ENCODE measurements at places on chromosomes 7 and 10.

DNA sequence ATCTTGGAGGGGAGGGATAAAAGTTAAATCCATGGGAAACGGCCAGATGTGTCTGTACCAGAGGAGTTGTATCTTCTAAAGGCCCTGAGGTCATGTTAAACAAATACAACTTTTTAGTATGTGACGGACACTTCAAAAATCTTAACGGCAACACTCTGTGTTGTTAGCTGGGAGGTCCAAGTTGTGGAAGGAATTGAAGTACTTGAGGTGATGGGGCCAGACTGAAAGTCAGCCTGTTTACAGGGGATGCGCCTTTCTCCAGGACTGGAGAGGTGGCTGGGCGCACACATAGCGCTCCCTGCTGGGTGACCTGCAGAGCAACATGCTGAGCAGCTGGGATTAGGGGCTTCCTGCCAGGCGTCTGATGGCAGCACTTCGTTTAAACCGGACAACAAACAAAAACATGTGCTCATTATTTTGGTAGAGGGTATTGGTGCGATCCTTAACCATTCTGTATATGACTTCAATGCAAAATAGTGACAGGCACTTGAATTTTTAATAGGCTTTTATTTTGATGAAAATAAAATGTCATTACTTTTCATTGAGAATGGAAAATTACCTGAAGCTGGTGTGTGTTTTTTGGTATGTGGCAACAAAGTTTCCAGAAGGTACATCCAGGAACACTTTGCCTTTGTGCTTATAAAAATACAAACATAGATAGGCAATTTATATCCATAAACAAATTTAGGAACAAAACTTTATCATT is 198.2 kb downstream of the MLLT10 start:
- peak; percentile 18 for DNase-seq

- peak; percentile 35 for DNase-seq
These were observed 46.2 kb downstream of the GPAM start for GRCh38 chr10:112137154-112137987.

DNA sequence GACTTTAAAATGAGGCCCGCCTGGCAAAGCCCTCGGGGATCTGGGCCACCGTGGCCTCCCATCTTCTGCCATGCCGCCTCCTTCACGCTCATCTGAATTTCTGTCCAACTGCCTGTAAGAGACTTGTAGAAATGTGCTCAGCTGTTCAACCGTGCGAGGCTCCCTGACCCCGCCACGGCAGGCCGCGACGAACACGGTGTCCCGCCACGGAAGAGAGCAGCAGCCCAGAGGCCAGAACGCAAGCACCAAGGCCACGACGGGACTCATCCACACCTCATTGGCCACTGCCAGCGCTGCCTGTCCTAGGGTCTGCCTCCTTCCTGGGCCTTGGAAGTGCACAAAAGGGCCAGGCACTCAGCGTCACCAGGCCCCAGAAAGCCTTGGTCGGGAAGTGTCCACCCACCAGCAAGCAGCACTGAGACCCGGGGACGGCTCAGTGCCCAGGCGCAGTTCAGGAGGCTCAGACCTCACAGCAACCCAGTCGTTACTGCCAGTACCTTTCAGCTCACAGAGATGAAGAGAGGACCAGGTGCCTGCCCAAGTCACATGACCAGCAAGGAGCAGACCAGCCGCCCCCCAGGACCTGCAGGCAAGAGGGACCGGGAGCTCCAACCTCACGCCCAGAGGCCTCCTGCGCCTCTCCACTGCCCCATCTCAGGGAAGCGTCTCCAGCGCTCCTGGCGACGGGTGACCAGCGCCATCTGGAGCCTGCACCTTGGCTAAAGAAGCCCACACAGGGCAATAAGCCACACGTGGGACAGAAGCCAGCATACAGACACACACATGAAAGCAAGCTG is 85.9 kb downstream of the MAD1L1 start:
- no peak for DNase-seq

DNA sequence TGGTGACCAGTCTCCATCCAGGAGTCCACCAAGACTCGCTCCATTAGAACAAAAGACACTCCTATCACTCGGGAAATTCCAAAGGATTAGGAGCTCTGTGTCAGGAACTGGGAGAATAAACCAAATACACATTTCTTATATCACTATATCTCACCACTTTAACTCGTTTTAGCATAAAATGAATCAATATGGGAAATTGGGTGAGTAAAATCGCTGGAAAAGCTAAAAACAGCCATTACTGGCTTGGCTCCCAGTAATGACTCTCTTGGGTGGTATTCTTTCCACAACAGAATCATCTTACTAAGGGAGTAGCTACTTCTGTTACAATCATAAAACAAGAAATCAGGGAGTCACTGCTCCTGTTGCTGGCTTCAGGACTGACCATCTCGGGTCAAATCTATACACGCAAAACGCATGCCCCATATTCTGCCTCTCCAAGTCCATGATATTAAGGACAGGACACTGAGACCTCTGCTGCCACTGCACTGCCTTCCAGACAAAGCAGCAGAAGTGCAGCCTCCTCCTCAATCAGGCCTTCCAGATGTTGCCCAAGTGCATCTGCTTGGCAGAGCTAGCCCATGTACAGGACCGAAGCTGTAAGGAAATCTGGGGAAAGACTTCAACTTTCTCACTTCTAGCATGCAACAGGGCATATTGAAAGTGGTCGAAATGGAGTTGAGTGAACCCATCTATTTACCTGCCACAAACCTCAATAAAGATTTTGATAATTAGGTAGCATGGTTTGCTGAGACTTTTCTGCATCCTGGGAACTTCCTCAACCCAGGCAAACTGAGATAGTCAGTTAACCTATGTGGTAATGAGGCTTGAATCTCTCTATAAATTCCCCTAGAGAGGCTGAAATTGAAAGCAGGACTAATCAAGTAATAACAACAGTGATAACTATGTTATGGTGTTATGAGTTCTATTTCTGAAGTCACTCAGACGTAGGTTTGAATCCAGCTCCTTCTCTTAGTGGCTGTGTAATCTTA is 14.4 kb upstream of the PANK1 start:
- DNase-seq, result no peak

GRCh38 chr10:99927721-99928280 is 81.9 kb downstream of the DNMBP start:
- no peak for DNase-seq

DNA sequence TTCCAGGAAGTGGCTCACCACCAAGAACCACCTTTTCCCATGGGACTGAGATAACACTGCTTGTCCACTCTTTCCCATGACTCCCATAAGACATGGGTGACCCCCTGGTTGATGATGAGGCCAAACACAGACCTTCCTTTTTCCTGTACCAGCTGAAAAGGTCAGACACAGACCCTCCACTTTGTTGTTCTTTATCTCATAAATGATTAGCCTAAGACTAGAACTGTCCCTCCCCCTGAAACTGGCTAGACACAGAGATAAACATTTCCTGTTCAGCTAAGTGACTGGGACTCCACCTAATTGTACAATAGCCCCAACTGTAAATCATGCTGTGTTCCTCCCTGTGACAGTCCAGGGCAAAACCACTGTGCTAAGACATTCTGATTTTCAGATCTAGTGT is 8.2 kb upstream of the NRG3 start:
- no peak for DNase-seq

GRCh38 chr7:141700848-141701371 is 1.1 kb downstream of the DENND11 start:
- DNase-seq, result no peak

- no peak for DNase-seq
These were observed 23.5 kb upstream of the PDE1C start for GRCh38 chr7:32093415-32094408.

GRCh38 chr7:22485189-22485588 is 14.8 kb downstream of the STEAP1B start:
- no peak for DNase-seq

DNA sequence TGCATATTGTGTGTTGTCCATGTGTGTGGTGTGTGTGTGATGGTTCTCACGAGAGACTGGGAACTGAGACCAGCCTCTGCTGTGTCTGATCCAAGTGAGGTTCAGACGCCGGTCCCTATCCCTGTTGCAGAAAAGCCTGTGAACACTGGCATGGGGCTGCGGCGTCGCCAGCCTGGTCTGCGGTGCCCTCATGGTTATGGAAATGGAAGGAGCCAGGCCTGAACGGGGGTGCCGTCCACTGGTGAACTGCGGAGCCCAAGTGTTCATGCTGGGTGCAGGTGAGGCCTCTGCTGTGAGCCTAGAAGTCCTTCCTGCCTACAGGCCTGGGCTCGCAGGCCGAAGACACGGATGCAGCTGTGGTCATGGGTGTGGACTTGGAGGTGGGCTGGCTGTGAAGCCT is 18.7 kb upstream of the NCAPG2 start:
- DNase-seq, result no peak

GRCh38 chr7:55335151-55335550 is 30.0 kb upstream of the LANCL2 start:
- DNase-seq, result no peak

- DNase-seq, result no peak
These were observed 40.8 kb downstream of the INPP5A start for GRCh38 chr10:132578287-132578951.

- DNase-seq, result no peak
These were observed 1.3 kb upstream of the SCD start for GRCh38 chr10:100345570-100346330.

- no peak for DNase-seq
These were observed 33.6 kb upstream of the RAPGEF5 start for GRCh38 chr7:22390516-22390915.

DNA sequence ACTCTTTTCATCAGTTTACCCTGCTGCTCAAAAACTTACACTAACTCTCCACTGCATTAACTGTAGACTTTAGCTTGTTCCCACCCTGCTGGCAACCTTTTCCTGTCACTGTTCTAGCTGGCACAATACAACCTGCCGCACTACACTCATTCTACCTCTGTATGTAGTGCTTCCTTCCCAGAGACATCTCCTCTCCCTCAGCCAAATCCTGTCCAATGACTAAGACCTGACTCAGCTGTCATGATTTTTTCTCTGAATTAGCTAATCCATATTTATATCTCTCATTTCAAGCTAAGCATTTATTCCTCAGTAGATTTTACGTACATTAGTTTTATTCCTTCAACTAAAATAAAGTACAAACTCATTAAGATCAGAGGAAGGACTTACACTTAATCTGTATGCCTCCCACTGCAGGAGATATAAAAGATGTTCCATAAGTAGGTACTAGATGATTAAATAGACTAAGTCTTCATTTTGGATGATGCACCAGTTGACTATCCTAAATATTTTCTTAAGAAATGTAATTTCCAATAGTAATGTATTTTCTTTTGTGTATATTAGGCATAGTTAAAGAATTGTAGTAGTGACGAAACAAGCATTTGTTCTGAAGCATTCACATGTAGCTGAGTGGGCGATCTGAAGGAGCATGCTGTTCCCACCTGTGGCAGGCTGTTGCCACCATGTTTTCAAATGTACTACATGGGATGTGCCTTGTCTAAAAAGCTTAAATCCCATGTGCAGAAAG is 189.1 kb downstream of the SKAP2 start:
- DNase-seq, result no peak

DNA sequence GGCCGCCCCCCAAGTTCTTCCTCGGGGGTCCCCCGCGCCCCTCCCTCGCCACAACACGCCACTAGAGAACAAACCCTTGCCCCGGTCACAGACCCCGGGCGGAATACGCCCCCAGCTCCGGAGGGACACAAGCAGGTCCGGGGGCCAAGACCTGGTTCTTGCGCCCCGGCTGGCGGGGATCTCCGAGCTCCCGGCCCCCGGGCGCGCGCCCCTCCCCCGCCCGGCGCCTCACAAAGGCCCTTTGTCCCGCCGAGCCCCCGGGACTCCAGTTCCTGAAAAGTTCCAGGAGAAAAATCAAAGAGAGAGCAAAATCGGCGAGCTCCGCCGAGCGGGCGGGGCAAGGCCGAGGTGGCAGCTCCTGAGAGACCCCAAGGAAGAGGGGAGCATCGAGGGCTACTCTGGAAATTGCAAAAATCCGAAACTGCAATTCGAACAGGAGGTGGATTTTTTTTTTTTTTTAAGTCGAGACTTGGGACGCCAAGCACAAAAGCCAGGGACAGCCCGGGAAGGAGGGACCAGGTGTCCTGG is 4.0 kb downstream of the TNRC18 start:
- no peak for DNase-seq

- DNase-seq, result no peak
These were observed 3.8 kb upstream of the STN1 start for GRCh38 chr10:103921750-103922195.

- DNase-seq, result no peak
These were observed 1.6 kb upstream of the COL13A1 start for GRCh38 chr10:69800109-69800508.

DNA sequence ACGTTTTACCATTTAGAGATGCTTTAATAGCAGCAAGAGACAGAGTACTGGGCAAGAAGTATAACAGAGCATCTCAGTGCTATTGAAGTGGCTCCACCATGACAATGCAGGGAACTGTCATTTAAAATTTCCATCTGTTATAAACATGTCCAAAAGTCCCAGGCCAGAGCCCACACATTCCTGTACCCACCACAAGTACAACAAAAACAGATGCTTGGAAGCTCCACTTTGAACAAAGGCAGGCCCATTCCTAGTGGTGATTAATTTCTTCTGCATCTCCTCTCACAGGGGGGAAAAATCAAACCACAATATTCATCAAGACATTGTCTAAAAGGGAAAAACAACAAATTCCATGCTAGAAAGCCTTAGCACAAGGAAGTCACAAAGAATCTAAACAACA is 627.9 kb downstream of the PARD3 start:
- DNase-seq, result no peak

DNA sequence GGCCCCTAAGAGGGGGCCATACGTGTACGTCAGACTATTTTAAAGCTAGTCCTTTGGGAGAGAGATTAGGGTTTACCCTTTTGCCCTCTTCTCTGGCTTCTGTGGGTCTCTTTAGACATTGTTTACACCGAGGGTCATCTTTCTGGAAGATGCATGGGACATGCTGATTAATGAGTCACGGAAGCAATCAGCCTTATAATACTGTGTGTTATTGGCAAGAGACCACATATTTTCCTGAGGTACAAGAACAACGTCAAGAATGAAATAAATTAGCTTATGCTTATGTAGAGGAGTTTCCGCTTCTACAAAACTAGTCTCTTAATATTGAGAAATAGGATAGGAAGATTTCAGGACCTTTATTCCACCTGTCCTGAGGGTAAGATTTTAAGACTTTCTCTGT is 327.7 kb downstream of the BBS9 start:
- DNase-seq, result no peak

- no peak for DNase-seq
These were observed 2.2 kb upstream of the TMEM270 start for GRCh38 chr7:73858807-73859206.

GRCh38 chr7:24701261-24702235 is 55.7 kb downstream of the GSDME start:
- DNase-seq, result no peak
